NCI-H2171 treated with DMSO at 0.1 percent for 48 hours (cell line): ENCODE measurements at places on chromosomes 5 and 9.

- no peak for DNase-seq
Measured at GRCh38 chr5:149079883-149080282, 17.0 kb upstream of the SH3TC2 start.

DNA sequence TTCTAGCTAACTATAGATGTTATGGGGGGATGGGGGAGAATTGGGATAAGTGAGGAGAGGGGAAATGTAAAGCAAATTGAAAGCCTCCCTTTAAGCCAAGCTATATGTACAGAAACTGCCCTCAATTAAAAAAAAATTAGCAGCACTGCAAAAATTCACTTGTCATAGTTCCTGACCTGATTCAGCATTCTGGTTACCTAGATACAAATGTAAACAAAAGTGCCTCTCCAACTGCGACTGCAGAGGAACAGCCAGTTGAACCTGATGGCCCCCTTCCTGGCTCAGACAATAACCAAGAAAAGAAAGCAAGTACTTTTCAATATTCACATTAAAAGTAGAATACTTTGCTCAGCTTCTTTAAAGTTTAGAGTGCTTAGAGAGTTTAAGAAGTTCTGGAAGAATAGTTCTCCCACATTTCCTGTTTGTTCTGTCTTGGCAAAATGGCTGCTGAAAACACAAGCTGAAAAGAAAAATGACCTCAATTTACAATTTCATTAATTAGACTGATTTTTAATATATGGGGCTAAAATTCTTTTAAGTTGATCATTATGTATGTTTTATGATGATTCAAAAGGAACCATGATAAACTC lies 1.5 kb downstream of the FAM81B start:
- no peak for DNase-seq

- DNase-seq = no peak
Measured at GRCh38 chr9:2758898-2759510, 41.7 kb downstream of the KCNV2 start.

- DNase-seq = no peak
Measured at GRCh38 chr5:135048286-135048685, 14.3 kb upstream of the PITX1 start.

- DNase-seq = no peak
Measured at GRCh38 chr5:169627551-169627950, 9.5 kb upstream of the DOCK2 start.

- DNase-seq = no peak
Measured at GRCh38 chr9:90544488-90544887, 98.1 kb downstream of the DIRAS2 start.

DNA sequence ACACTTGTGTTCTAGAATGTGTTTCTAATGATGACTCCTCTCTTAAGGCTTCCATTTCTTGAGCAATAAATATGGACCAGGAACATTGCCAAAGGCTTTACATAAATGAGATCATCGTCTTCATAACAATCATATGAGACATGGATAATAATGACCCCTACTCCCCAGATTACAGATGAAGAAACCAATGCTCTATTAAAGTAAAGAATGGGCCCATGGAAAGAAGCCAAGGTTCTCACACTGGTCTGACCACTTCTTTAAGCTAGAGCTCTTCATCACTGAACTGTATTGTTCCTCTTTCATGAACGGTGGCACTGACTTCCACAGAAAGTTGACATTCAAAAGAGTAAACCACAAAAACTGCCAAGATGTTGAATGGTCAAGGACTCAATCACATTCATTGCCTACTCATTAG lies 65.3 kb downstream of the MARCHF3 start:
- DNase-seq = no peak

- no peak for DNase-seq
Measured at GRCh38 chr5:126852091-126852571, 75.2 kb downstream of the LMNB1 start.

DNA sequence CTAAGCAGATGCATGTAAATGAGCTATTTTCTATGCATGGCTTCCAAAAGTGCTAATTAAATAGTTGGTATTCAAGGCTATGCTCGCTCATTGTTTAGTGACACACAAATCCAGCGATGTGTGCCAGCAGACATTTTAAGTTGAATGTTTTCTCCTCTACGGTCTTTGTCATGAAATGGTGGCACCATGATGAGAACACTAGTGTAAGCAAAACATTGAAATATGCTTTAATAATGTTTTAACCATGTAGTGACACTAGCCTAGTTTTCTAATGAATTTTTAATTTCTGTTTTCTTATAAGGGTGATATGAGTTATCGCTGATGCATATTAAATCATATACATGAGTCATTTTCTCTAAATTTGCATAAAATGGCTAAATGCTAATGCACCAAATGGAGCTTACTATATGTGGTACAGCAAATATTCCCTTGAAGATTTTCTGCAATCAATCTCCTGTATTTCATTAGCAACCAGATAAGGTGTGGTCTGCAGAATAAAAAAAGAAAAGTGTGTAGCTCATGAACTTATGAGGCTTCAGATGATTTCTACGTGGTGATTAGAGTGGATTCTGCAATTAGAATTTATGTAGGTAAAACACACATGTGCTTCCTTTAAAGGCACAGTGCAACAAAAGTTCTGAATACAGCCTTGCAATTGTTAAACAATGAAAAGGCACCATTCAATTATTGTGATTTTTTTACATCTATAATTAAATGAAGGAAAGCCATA lies 226.6 kb downstream of the MEF2C start:
- no peak for DNase-seq

GRCh38 chr9:88587885-88588649 lies 53.1 kb downstream of the NXNL2 start:
- no peak for DNase-seq

GRCh38 chr5:168039566-168040248 lies 251.7 kb upstream of the WWC1 start:
- DNase-seq = peak; percentile 57

- no peak for DNase-seq
Measured at GRCh38 chr5:151522226-151522625, 68.9 kb downstream of the FAT2 start.

DNA sequence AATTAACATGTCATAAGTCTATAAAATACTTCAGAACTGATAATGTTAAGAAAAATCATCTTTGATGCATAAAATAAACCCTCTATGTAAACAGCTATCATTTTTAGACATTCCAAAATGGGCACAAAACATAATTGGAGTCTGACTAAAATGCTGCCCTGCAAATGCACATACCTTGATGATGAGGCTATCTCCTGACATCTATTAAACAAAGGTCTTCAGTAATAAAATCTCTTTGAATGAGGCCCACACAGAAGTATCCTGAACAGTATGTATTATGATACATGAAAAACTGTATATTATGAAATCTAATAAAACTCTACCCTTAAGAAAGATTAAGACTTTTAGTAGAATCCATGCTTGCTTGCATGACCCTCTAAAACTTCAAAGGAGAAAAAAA lies 66.1 kb downstream of the FBXL17 start:
- no peak for DNase-seq

DNA sequence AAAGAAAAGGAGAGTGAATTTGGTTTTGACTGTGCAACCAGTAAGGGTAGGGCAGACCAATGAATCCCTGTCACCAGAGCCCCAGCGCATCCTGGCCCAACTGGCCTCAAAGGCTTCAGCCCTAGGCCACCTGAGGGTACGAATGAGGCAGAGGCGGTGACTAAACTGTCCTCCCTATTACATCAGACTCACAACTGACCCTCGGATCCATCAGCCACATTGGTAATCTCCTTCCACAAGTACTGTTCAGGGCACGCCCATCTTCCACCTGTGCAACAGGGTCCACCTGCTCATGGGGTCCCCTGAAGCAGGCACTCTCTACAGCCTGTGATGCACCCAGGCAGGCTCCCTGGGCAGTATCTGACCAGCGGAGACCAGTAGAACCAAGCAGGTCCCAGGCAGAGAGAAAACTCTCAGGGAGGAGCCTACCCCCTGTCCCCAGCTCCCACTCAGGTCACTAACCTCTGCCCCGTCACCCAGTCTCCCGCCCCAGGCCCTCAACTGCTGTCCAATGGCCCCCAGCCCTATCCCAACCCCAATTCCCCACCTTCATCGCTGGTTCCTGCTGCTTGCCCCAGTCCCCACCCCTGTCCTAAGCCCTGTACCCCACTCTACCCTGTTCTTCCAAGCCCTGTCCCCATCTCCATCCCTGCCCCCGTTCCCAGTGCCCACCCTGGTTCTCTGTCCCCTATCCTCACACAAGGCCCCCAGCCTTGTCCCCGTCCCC lies 904 bp downstream of the EDF1 start:
- DNase-seq = no peak

DNA sequence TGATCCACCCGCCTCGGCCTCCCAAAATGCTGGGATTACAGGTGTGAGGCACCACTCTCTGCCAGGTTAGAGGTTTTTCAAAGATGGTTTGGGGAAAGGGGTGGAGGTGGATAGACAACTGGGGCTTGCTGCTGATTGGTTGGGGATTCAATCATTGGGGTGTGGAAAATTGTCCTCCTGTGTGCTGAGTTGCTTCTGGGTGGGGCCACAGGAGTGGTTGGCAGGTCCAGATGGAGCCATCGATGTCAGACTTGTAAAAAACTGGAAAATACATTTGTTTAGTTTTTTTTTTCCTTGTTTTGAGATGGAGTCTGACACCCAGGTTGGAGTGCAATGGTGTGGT lies 61.9 kb upstream of the CLINT1 start:
- DNase-seq = no peak

DNA sequence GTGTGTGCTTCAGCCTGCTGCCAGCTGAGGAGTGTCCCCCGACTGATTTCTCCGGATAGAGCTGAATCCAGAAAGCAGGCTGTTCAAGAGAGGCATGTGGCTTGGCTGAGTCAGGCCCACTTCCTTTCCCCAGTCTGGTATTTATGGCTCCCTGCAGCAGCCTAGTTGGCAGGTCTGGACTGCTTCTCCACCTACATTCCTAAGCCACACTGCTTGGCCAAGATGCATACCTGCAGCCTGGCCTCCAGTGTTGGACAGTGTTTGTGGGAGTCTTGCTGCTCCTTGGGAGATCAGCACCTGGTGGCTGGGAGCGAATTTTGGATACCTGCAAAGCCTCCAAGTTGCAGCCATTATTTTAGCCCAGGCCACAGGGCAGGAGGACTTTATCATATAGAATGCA lies 670.8 kb downstream of the ACTL7B start:
- no peak for DNase-seq

- no peak for DNase-seq
Measured at GRCh38 chr5:27252911-27253310, 214.5 kb upstream of the CDH9 start.

DNA sequence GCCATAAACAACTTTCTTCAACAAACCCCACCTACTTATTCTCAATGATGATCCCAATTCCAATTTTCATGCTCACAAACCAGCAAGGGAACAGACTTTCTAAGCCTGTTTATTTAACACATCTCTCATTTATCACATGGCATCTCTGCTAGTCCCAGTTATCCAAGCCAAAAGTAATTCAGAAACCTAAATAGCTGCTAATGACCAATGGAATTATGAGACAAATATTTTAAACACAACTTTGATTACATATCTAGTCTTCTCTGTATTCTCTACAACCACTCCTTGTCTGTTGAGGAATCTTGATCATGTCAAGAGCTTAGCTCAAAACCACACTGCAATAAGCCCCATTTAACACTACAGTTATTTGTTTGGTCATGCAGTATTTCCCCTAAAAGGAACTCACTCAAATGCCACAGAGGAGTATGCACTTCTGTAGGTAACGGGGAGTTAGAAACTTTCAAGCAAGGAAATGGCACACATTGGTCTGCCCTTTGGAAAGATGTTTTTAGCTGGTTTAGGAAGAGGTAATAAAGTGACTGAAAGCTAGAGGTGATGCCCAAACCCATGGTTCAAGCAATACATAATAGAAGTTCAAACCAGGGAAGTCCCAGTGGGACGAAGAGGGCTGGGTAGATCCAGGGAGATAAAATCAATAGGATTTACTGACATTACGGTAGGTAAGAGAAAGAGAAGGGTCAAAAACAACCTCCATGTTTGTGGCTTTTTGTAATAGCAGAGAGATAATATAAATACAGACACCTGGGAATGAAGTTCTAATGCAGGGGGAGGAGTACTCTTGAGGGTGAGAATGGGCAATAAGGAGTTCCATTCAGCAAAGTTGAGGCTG lies 42.1 kb upstream of the HTR4 start:
- DNase-seq = no peak

- no peak for DNase-seq
Measured at GRCh38 chr5:40401284-40402006, 278.3 kb upstream of the PTGER4 start.

- DNase-seq = peak; percentile 68
Measured at GRCh38 chr5:176851871-176852658, 41.7 kb downstream of the UNC5A start.

DNA sequence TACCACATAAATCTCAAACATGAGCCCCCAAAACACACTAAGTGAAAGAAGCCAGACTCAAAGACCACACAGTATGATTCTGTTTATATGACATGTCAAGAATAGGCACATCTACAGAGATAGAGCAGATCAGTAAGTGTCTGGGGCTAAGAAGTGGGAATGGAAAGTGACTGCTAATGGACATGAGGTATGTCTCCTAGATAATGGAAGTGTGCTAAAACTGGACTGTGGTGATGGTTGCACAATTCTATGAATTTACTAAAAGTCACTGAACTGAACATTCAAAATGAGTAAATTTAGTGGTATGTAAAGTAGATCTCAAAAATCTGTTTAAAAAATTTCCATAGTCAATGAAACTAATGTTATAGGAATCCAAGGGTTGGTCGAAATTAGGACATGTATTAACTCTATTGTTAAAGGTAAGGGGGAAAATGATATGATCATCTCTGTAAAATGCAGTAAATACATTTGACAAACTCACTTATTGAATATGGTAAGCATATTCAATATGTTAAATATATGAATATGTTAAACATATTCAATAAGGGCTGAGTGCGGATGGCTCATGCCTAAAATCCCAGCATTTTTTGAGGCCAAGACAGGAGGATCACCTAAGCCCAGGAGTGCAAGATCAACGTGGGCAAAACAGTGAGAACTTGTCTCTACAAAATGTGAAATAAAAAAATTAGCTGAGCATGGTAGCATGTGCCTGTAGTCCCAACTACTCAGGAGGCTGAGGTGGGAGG lies 51.7 kb downstream of the NUP155 start:
- no peak for DNase-seq

GRCh38 chr5:66906021-66906420 lies 290.6 kb downstream of the CD180 start:
- no peak for DNase-seq

DNA sequence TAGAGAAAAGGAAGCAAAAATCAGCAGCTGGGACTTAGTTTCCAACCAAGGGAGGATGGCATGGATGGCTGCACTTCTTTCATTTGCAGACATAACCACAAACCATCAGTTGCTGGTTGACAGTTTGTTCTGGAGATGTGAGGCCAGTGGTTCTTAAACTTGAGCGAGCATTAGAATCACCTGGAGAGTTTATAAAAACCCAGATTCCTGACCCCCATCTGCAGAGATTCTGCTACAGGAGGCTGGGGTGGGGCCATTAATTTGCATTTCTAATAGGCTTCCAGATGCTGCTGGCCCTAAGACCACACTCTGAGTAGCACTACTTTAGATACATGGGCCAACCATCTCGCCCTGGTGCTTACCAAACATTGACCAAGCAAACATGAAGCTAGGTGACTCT lies 60.8 kb downstream of the MARCHF3 start:
- no peak for DNase-seq
